ENCODE measurements at places on chromosomes 16 and 17.

- no peak for DNase-seq
Measured at GRCh38 chr17:44628243-44629188, 27.8 kb upstream of the MEIOC start.

DNA sequence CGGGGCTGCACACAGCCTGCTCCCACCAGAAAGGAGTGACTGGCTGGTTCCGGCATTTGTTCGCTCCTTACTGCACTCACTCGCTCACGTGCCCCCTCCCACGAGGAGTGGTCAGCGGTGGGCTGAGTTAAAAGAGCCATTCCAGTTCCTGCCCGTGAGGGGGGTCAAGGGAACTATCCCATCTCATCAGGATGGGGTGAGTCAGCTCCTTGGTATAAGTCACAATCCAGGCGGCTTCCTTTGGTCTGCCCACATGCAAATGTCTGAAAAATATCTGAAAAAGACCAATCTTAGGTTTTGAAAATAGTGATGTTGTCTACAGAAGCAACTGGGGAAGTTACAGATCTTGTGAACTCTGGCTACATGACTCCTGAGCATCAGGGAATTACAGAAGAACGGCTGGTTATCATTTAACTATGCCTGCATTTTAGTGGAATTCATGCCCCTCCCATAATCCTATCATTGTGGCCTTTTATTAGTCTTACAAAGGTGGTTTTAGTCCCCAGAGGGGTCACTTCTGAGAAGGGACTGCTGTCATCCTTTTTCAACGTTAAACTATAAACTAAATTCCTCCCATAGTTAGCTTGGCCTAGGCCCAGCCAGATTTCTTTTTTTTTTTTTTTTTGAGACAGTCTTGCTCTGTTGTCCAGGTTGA is 9.8 kb upstream of the TNFSF12 start:
- DNase-seq = no peak

DNA sequence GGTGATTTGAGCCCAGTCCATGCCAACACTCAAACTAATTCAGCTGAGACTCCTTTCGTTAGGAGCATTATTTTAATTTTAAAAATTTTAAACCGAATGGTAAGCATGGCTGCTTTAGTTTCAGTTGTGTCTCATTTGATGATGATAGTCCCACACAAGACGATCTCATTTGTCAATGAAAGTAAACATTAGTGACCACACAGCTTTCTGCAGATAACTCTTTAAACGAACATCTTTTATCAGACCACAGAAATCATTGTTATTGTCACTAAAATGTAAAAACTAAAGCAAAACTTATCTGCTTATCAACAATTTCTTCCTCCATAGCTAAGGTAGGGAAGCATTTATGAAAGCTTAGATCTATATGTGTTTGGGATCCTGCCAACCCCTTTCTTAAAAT is 382.2 kb downstream of the ZFHX3 start:
- no peak for DNase-seq

DNA sequence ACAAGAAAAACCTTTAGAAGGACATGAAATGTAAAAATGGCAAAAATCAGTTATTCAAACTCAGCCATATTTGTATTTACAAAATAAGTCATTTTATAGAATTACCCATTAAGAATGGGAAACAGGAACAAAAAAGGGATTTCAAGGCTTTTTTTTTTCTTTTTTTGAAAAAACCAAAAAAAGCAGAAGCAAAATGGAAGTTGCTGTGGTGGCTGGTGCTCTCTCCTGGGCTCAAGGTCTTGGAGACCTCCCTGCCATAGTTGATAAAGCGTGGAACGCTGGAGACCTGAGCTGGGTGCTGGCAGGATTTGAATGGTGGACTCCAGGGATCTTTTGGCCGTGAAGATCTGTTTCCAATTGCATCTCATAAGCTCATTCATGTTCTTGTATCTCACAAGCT is 3.1 kb downstream of the PLCG2 start:
- DNase-seq = no peak

All from activated CD4-positive, alpha-beta T cell treated with anti-CD3 and anti-CD28 coated beads, Interleukin-2, amount 50 U/mL, for 1 hour (primary cell).